ENCODE measurements at places on chromosomes 12 and 14. TPM values are rescaled to one million over a fixed set of nuclear protein-coding genes. Genes with fewer than 3 reads are reported as not detected.

Gene TAS2R50
- total RNA-seq = 1.3 TPM

Gene NTN4
- 0.59 TPM for total RNA-seq

Gene TMEM132D
- total RNA-seq = 16.5 TPM

Gene RNU4-1
- total RNA-seq = 5,722 TPM

Gene FIGNL2
- 107 TPM for total RNA-seq

Gene FRMD6
- total RNA-seq = 16.9 TPM

Gene TMEM179
- 28.8 TPM for total RNA-seq

Gene RNU6-7
- not detected for total RNA-seq

Gene MBD6
- 108 TPM for total RNA-seq

Gene ADSS1
- 45.1 TPM for total RNA-seq

Gene SNW1
- total RNA-seq = 71.8 TPM

Gene AJUBA
- total RNA-seq = 0.34 TPM

Gene LACRT
- not detected for total RNA-seq

Gene WNT5B
- 16.3 TPM for total RNA-seq

Gene SLC6A13
- 0.91 TPM for total RNA-seq

Gene NANOG
- 1.3 TPM for total RNA-seq

Gene KRT73
- total RNA-seq = not detected

Gene TSPAN9
- total RNA-seq = 142 TPM

Gene SERPINA12
- not detected for total RNA-seq

Gene MYBPC1
- not detected for total RNA-seq

Gene TAC3
- 0.74 TPM for total RNA-seq

Gene SOX5
- 118 TPM for total RNA-seq

Gene PIWIL1
- total RNA-seq = not detected

Gene CCDC196
- total RNA-seq = not detected

Gene CD63
- 619 TPM for total RNA-seq

Gene HOXC5
- not detected for total RNA-seq

Gene REM2
- total RNA-seq = 73.2 TPM

Gene STAC3
- total RNA-seq = 12.1 TPM

Gene RECQL
- 20.0 TPM for total RNA-seq

Gene RD3L
- total RNA-seq = not detected

Gene TAS2R19
- total RNA-seq = 7.9 TPM

Gene LRRC10
- not detected for total RNA-seq

Gene SLCO1A2
- 11.9 TPM for total RNA-seq

Gene CCDC198
- not detected for total RNA-seq

Gene KRT2
- not detected for total RNA-seq

Gene GPRC5D
- not detected for total RNA-seq

Gene KLRG1
- total RNA-seq = 5.2 TPM

Gene PAPLN
- total RNA-seq = 2.8 TPM

Gene KRT79
- total RNA-seq = not detected

Gene CCDC38
- total RNA-seq = not detected

Gene SLCO1B1
- not detected for total RNA-seq

Gene CACNA1C
- 11.0 TPM for total RNA-seq

Gene DACT1
- 39.9 TPM for total RNA-seq

Gene SIX1
- total RNA-seq = 79.6 TPM

Gene MYO1A
- total RNA-seq = 0.64 TPM

Gene SDR9C7
- 0.39 TPM for total RNA-seq

Gene AVPR1A
- not detected for total RNA-seq

Gene DRAM1
- total RNA-seq = 0.83 TPM

Gene BATF
- not detected for total RNA-seq

Gene CARMIL3
- 108 TPM for total RNA-seq

Gene C12orf54
- total RNA-seq = not detected

Gene SUOX
- total RNA-seq = 23.9 TPM

Gene FLRT2
- total RNA-seq = 69.6 TPM
